ENCODE measurements at places on chromosomes 2 and 18.

GRCh38 chr2:196335221-196335634 is 163.8 kb upstream of the STK17B start:
- no peaks in the 10 kb centered on the region for H3K27me3 ChIP-seq
- no peak for DNase-seq
- no peaks in the 10 kb centered on the region for H3K4me1 ChIP-seq
- no peak overlapping the region for H3K27ac ChIP-seq

GRCh38 chr2:46337208-46337994 is 40.2 kb downstream of the EPAS1 start:
- no peaks in the 10 kb centered on the region for H3K27me3 ChIP-seq
- H3K36me3 ChIP-seq = no peaks in the 10 kb centered on the region
- no peaks in the 10 kb centered on the region for H3K4me1 ChIP-seq
- no peak overlapping the region for H3K4me3 ChIP-seq
- no peak overlapping the region for H3K27ac ChIP-seq

DNA sequence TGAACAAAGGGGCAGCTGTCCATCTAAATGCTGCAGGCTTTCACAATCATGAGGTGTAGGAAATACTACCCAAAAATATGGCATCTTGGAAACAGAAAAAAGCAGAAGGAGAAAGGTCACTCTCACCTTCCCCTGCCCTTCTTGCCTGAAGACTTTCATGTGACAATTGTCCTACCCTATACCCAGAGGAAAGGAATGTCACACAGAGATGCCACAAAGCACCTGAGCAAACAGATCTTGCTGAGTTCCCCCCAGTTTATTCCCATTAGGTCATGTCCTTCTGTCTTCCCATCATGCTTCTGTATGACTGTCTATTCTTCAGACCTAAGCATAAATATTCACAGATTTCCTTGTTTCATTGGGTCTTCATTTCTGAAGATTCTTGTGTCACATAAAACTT is 116.6 kb upstream of the MSH6 start:
- no peaks in the 10 kb centered on the region for H3K4me1 ChIP-seq
- no peak overlapping the region for H3K4me3 ChIP-seq
- DNase-seq = no peak
- no peaks in the 10 kb centered on the region for H3K36me3 ChIP-seq

DNA sequence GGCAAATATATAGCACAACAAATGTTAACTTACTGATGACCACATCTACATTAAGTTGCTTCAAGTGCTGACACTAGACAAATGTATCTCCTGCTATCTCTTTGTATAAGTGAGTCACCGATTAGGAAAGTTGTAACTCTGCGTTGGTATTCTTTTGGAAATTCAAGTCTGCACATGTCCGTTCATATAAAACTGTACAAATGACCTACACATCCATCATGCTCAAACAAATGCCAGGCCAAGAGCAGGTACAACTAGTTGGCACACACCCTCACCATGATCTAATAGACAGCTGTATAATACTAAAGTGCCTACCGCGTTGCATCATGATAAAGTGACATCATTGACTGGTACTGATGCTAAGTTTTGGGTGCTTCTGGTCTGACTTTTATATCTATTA is 141.1 kb downstream of the RBMS1 start:
- no peaks in the 10 kb centered on the region for H3K36me3 ChIP-seq
- H3K4me3 ChIP-seq = no peak overlapping the region
- no peak for DNase-seq

- no peak overlapping the region for H3K4me3 ChIP-seq
- H3K4me1 ChIP-seq = no peaks in the 10 kb centered on the region
- H3K36me3 ChIP-seq = peaks cover 15% of the 10 kb centered on the region
- no peak overlapping the region for H3K27ac ChIP-seq
- DNase-seq = no peak
These were observed 63.4 kb downstream of the BIN1 start for GRCh38 chr2:127043367-127044164.

DNA sequence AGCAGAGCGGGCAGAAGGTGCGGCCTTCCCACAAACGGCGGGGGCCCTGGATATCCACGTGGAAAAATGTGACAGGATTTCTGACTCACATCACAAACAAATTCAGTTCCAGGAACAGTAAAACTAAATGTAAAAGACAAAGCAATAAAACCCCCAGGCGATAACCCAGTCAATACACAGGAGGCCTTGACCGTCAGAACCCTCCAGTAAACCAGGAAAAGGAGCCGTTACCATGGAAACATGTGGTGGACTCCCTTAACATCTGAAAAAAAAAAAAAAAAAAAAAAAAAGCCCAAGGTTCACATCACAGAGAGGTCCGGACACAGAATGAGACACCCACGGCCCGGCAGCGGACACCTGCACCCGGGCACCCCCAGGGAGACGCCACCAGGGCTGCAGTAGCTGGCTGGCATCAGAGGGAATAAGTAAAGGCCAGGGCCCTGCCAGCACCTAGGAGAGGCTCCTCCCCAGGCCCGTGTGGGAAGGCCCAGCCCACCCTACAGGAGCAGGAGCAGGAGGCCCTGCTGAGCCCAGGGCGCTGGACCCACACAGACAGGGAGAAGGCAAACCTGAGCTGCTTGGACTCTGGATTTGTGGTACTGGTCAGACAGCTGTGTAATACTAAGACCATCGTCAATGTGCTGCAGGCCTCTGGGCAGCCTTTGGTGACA is 83.7 kb downstream of the TMEM18 start:
- no peak for DNase-seq
- no peaks in the 10 kb centered on the region for H3K27me3 ChIP-seq
- no peaks in the 10 kb centered on the region for H3K36me3 ChIP-seq
- no peak overlapping the region for H3K27ac ChIP-seq

DNA sequence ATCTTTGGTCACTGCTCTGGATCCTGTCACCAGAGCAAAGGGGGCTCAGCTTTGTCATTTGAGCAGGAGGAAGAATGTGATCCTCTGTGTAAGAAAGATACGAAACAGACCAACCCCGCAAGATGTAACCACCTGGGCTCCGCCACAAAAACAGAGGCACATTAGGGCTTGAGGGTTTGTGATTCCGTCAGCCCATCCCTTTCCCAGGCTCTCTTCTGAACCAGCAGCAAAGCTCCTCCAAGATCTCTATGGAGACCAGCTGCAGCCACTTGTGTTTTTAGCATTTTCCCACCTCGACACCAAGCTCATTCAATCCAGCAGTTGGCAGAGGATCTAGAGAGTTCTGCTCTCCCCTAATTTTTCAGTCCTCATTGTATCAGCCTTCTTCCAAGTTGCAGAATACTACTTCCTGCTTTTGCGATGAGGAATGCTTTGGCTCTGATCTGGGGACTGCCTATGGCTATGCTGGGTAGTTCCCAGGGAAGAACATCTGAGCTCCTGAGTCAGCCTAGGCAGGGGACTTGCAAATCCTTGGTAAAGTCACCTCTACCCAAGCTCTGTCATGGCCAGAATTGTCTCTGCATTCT is 139.6 kb upstream of the RAB12 start:
- H3K27me3 ChIP-seq = no peaks in the 10 kb centered on the region
- no peak overlapping the region for H3K27ac ChIP-seq
- no peak overlapping the region for H3K4me3 ChIP-seq
- DNase-seq = no peak

DNA sequence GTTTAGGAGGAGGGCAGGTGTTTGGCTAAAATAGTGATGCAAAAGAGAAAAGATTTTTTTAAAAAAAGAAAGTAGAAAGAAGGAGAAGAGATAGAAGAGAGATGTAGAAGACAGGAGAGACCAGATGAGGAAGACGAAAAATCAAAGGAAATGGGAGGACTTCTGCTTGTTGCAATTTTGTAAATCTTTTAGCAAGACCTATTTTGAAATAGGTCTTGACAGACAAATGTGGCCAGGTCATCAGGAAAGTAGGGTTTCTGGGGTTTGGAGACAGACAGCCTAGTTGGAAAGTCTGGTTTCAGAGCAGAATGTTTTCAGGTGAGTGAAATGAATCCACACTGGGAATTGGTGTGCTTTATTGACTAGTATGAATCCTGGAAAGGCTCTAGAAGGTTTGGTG is 104.5 kb upstream of the CAVIN2 start:
- no peaks in the 10 kb centered on the region for H3K27me3 ChIP-seq
- no peak overlapping the region for H3K4me3 ChIP-seq
- DNase-seq = no peak
- H3K36me3 ChIP-seq = no peaks in the 10 kb centered on the region
- no peaks in the 10 kb centered on the region for H3K4me1 ChIP-seq

DNA sequence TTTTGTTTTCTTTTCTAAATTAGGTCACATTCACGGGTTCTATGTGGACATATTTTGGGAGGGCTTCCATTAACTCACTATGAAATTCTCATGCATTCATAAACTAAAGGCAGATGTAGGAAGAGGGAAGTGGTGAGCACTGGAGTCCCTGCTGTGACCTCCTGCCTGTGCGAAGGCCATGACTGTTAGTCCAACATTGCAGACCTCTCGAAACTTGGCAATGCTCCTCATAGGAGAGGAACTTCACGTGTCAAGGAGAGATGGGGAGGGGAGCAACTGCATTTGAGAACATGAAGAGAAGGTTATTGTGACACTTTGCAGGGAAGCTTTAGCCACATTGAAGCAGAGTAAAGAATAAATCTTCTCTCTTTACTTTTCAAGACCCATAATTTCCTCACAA is 126.4 kb upstream of the HNMT start:
- DNase-seq = no peak
- no peak overlapping the region for H3K4me3 ChIP-seq
- no peaks in the 10 kb centered on the region for H3K4me1 ChIP-seq
- H3K36me3 ChIP-seq = no peaks in the 10 kb centered on the region
- no peaks in the 10 kb centered on the region for H3K27me3 ChIP-seq
- no peak overlapping the region for H3K27ac ChIP-seq

GRCh38 chr2:45872211-45872610 is 220.7 kb downstream of the PRKCE start:
- H3K4me1 ChIP-seq = no peaks in the 10 kb centered on the region
- no peak overlapping the region for H3K4me3 ChIP-seq

DNA sequence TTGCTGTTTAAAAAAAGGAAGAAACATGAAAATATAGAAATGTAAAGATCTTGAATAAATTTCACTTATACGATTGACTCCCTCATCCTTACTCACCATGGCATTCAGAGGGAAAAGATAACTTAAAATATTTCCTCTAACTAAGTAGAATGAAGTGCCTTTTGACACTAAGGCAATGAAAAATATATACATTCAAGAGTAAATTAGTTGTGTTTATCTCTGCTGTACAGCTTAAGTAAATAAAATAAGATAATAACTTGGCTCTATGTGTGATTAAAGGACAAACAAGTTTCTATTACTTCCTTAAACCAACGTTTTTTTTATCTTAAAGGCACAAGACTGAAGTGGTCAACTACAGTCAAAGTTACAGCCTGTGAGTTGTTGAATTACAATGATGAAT is 142.3 kb upstream of the LRRTM4 start:
- no peak overlapping the region for H3K4me3 ChIP-seq
- no peaks in the 10 kb centered on the region for H3K4me1 ChIP-seq
- H3K27me3 ChIP-seq = no peaks in the 10 kb centered on the region
- H3K27ac ChIP-seq = no peak overlapping the region

All from naive thymus-derived CD4-positive, alpha-beta T cell (primary cell).